Uterus (tissue), 4 donors: ENCODE measurements at places on chromosomes 5 and 9.

DNA sequence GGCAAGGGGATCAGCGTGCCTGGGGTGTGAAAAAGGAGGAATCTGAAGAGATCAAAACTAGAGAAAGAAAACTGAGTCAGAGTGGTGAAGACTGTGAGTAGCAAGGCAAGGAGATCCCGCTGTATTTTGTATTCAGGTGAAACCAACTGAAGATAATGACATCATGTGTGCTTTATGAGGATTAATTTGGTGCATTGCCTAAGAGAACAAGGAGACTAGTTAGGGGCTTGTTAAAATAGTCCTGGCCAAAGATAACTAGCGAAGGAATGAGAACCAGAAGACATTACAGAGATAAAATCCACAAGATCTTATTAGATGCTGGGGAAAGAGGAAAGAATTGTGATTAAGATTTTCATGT is 16.9 kb upstream of the GPX3 start:
- DNase-seq, result no peak

- DNase-seq, result no peak
These were observed 57.1 kb upstream of the RNU6ATAC start for GRCh38 chr9:134221273-134222017.

DNA sequence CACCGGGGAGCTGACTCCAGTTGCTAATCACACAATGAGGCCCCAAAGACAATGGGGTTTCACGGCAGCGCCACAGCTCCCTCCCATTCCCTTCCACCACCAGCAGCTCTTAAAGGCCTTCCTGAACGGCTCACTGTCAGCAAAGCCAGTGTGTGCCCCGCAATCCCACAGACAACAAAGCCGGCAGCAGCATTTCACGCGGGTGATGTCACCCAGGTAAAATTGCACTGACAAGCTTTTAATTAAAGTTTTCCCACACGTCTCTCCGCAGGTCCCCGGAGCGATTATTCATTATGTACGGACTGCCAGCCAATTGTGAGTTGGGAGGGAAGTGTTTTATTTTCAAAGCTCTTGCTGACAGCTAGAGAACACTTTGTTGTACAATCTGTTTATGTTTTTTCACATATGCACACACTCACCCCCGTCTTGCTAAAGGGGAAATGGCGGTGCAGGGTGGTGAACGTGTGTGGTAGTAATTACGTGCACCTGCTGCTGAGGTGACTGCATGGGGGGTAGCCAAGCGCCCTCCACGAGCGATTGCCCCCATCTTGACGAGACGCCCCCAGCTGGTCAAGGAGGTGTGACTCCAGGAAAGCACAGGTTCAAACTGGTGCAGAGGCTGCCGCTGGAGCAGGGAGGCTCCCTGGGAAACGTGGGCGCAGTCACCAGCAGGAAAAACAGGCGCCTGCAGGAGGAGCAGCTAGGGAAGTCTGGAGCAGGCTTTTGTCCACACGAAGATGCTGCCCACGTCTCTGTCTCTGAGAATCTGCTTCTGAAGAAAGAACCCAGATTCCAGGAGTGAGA is 65.0 kb downstream of the IRX2 start:
- DNase-seq, result no peak

DNA sequence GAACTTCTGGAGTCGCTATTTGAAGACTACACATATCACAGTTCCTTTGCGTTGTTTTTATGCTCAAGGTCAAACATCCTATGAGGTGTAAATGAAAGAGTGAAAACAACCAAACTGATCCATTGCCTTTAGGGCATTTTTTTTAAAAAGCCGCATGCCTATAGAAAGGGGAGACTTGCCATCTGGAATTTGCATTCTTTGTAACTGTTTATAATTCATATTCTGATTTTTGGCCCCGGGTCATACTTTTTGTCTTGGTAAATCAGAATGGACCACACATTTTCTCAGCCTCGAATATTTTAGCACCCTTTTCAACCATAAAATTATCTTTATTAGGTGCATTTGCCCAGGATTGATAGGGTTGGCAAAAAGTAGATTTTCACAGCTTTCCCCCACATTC is 188.0 kb downstream of the GOLPH3 start:
- no peak for DNase-seq

DNA sequence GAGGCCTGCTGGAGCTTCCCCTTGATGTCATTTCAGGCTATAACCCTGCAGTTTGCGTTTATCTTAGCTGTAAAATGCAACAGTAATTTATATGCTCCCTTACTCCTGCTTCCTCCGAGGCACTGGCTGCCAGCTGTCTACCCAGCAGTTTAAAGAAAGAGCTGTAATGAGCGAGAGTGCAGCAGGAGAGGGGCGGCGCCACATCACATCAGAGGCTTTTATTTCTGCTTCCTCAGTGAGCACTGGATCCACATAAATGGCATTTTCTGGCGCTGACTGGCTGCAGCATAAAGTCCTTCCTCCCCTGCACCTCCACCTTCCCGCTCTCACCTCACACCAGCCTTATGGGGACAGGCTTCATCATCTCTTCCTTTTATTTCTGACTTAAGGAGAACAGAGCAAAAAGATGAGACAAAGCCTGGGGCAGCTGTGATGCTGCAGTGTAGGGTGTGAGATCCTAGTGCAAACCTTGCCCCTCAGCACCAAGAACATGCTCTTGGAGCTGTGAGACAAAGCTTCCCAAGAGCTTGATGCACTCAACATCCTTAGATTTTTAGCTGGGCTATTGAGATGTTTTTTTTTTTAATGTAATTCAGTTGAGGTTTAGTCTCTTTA is 829.6 kb upstream of the ZNF608 start:
- DNase-seq, result no peak

DNA sequence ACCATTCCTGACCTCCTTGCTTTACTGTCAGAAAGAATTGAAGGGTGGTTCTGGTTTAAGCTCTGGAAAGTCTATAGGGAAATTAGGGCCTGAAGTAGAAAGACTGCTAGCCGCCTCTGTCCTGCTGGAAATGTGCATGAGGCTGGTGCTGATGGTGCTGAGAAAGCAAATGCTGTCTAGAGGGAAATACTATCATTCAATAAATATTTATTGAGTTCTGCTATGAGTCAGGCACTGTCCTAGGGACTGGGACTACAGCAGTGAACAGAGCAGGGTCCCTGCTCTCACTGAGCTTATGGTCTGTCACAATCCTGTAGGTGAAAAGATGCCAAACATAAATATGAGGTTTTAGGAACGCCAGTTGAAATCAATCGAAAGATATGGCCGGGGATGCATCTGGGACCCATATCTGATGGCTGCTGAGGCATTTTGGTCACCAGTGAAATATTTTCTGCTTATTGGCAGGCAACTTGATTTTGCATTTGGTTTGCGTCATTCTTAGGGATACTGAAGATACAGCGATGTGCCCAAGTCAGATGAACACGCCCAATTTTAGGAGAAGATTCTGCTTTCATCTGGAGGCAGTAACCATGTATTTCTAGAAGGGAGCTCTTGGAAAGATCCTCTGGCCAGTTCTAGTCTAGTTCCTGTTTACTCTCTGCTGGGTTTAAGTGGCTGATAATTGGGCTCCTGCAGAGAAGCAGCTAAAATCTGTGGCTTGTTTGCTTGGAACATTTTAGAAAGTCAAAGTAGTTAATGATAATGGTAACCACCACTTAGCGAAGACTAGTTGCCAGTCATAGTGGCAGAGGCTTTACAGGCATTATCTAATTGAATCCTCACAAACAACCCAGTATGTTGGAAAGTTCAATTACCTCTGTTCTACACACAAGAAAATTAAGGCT is 73.3 kb downstream of the INSYN2B start:
- DNase-seq, result no peak

- no peak for DNase-seq
These were observed 6.1 kb upstream of the GCNT1 start for GRCh38 chr9:76452839-76453238.

DNA sequence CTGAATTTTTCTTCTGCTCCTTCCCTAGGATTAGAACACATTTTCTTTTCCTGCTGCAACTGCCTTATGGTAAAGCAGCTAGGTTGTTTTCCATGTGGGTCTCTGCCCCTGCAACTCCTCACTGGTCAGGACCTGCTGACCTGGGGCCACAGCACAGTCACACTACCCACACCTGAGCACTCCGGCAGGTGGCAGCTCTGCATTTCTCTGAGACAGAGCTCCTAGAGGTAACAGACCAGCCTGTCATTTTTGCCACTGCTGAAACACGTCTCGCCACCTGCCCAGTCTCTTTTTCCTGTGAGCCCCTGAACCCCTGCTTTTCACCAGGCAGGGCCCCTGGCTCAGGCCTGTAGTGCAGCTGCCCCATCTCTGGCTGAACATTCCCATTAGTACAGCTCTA is 609.6 kb downstream of the HINT1 start:
- no peak for DNase-seq

GRCh38 chr5:114648940-114649339 is 287.1 kb downstream of the KCNN2 start:
- DNase-seq, result no peak

- no peak for DNase-seq
These were observed at the start of gene FAM169A for GRCh38 chr5:74865804-74866595. TSS of gene FAM169A (minus strand) at chr5:74866387. CDS start at chr5:74841676, 24,711 bp downstream.

DNA sequence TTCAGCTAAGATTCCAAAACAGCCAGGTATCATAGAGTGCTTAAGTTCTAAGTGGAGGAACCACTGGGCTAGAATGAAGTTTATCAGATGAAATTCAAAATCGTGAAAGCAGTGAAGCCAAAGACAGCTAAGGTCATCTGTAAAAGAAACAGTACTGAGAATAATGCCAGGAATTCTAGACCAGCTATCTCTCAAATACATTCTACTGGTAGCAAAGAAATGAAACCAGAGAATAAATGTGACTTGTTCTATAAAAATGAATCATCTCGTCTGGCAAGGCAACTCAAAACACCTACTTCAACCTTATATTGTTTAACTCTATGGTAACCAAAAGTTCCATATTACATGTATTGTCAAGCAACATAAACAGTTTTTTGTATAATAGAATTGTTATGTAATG is 51.3 kb upstream of the RGMB start:
- no peak for DNase-seq

DNA sequence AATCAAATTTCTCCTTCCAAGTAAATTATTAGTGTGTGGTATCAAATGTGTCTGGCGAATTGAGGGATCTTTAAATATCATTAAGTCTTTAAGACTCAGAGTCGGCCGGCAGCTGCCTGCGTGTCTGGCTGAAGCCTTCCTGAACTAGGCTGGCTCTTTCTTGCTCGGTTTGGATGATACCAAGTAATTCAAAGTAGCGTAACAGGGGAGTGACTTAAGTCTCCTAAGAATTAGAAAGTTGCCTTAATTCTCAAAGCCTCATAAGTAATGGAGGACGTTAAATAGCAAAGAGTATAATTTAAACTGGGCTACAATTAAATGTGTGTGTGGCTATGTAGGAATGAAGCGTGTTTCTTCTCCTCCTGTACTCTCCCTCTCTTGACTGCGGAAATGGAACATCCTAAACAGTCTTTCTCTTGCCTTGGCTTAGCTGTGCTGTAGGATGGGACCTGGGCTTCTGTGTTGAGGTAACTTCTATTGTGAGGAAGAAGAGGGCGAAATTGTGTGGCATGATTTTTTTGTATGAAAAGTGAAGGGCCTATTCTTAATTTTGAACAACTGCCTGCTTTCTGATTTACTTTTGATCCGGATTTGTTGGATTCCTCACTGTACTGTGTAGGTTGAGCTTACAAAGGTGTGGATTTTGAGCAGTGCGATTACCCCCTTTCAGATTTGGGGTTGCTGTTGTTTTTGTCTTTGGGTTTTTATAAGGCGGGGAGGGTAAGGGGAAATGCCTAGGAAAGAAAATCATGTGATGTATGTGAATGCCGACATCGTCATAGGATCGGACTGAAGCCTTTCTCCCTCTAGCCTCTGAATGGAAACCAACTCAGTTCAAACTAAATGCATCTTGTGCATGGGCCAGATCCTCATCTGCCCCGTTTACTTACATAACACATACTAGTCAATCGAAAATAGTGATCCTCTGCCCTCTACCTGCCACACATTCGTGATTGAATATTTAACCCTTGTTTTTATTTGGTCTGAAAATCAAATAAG is 29.9 kb downstream of the CPEB4 start:
- DNase-seq, result peak; percentile 66

DNA sequence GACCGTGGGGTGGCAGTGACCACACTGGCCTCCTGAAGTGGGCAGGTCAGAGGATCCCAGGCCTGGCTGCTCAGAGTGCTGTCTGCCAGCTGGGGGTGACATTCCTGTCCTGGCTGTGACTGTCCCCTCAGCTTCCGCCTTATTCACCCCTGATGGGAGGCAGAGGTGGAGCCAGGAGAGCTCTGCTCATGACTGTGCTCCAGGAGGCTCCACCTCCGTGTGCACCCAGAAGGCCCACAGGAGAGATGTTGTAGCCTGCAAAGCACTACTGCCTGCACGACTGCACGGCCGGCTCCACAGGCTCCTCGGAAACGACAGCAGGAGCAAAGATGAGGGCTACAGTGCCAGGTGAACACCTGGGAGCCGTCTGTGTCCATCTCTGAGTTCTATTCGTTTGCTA is 60.9 kb downstream of the ROPN1L start:
- no peak for DNase-seq

DNA sequence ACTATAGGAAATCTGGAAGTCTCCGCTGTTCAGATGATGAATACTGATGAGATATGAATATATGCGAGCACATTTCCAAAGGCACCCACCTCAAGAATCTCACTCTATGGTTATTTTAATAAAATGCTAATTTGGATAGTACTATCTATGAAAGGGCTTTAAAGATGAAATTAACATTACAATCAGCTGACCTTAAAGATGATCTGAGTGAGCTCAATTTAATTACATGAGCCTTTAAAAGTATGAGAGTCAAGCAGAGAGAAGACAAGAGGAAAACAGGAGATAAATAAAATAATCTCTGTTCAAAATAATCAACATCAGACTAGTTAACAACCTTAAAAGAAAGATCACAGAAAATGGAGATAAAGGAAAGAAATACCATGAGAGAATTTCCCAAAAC is 474.1 kb upstream of the TUSC1 start:
- DNase-seq, result no peak
